ENCODE measurements at places on chromosomes 6 and 20.
A peak's percentile ranks its signal among the peaks of the same experiment; 100 is the strongest.

GRCh38 chr20:6707321-6707831 lies 60.1 kb upstream of the BMP2 start:
- no peak for DNase-seq

DNA sequence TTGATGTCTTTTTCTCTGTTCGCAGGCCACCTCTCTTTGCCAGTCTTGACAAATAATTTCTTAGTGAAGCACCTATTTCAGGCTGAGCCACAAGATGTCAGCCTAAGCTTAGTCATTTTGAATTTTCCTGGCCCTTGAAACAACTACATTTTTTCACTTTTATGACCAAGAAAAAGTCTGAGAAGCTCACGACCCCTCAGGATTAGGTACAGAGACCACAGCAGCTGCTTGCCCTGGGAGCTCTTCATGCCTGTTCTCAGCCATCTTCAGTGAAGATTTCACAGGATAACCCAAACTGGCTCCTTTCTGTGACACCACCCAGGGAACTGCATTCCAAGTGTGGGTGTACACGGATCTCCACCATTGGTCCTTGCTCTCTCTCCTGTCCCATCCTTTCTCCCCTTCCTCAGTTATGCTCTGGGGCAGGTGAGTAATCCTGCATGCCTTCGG lies 38.4 kb upstream of the SPTLC3 start:
- no peak for DNase-seq

DNA sequence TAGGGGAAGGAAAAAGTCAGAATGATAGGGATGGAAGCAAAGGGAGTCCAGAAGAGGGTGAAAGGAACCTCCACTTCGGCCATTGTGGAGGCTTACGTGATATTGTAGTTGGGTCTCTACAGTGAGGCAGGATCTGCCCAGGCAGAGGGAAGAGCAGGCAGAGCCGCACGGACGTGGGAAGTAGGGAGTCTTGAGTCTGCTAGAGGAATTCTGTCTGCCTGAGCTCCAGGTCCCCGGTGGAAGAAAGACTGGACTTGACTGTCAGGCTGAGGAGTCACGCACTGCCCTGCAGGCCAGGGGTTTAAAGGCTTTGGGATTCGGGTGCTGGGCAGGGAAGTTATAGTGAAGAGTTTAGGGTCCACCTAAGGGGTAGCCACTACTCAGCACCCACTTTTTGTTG lies 16.4 kb downstream of the TGM6 start:
- DNase-seq: no peak

GRCh38 chr6:89310929-89311328 lies 4.2 kb downstream of the GABRR2 start:
- no peak for DNase-seq

GRCh38 chr20:42214074-42214473 lies 595.9 kb upstream of the CHD6 start:
- no peak for DNase-seq

DNA sequence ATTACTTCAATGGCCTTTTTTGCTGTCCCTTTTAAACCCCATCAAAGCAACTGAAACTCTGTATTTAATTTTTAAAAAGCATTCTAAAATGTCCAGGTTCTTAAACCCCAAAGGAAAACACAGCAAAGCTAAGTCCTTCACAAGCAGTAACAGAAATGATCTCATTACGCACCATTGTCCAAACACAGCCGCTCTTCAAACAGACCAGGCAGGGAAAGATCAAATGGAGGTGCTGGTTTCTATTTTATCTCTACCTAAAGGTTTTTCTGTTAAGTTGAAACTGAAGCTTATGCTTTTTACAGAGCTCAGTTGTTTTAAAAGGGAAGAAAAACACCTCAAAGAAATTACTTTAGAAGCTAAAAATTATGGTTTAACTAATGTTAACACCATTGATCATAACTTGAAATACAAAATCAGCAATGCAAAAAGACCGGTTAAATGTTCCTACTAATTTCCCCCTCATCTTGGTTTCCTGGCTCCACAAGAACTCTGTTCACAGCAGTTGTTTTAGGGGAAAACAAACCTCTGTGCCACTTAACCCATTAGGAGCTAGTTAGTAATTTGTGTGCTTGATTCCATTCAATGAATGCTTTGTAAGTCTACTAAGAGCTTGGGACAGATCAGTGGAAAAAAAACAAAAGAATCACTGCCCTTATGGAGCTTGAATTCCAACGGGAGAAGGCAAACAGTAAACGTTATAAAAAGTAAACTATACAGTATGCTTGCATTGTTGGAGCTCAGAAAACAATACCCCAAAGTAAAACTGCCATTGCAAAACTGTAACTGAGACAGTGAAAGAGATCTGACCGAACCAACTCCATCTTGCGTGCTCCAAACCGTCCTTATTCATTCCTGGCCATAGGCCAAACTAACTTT lies 87.4 kb downstream of the CD24 start:
- DNase-seq: no peak

- DNase-seq: no peak
These were observed 490.3 kb downstream of the COL12A1 start for GRCh38 chr6:74715355-74716085.

GRCh38 chr6:67265996-67266921 lies 1368.8 kb upstream of the ADGRB3 start:
- DNase-seq: no peak

- DNase-seq: no peak
These were observed 347.1 kb downstream of the CD83 start for GRCh38 chr6:14464716-14465115.

GRCh38 chr6:163348789-163349680 lies 65.5 kb upstream of the QKI start:
- no peak for DNase-seq

DNA sequence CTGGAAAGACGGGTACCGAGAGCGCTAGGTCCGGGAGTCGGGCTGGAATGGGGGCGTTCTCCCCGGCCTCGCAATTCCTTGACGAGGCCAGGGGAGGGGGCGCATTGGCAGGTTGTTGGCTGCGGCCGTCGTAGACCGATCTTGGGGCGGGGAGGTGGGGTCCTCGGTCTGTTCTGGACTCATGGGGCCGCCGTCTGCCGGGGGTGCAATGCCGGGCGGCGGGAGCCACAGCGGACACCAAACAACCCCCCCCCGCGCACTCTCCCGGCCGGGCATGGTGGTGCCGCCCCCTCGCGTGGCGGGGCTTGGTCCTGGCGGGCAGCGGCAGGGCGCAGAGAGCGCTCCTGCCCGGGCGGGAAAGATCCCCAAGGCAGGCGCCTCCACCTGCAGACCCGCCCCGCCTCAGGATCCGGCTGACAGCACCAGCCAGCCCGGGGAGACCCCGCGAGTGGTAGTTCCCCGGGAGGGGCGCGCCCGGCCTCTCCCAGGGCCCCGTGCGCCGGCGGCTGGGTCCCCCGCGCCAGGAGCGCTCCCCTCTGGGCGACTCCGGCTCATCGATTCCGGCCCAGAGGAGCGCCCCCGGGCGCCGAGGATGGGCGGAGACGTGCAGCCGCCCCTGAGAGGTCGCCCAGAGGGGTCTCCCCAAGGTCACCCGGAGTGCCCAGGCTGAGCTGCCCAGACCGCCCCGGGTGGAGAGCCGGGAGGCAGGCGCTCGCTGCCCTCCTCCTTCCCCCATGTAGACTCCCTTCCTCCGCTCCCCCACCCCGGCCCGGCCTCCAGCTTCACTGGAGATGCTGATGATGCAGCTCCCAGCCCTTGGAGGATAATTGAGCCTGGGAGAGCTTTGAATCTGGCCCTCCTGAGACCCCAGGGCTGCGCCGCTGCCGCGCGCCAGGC lies 709 bp downstream of the PPP1R16B start:
- peak; percentile 38 for DNase-seq

DNA sequence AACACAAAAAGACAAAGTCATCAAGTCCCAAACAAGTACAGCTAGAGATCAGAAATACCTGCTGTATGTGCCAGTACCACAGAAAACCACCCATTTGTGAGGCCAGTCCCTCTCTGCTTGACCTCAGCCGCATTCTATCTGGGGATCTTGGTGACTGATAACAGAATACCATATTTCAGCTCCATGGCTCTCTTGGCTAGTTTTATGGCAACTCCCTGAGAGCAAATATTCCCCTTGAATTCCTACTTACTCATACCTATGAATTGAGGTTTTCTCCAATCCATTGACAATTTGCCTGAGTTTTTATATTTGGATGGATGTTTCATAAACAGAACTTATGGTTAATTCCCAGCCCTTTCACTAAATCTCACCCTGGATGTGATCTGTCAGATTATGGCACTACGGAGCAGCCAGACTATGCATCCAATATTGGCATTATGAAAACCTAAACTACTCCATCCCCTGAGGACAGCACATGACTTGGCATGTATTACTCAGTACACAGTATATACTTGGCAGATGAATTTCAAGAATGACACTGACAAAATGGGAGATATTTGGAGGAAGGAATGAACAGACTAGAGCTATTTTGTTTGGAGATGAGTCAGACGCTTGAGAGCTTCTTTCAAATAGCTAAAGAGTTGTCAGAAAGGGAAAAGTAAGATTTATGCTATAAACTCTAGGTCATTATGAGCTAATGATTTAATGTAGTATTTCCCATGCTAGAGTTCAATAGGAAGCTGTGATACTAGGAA lies 95.7 kb downstream of the PRDM1 start:
- DNase-seq: no peak

DNA sequence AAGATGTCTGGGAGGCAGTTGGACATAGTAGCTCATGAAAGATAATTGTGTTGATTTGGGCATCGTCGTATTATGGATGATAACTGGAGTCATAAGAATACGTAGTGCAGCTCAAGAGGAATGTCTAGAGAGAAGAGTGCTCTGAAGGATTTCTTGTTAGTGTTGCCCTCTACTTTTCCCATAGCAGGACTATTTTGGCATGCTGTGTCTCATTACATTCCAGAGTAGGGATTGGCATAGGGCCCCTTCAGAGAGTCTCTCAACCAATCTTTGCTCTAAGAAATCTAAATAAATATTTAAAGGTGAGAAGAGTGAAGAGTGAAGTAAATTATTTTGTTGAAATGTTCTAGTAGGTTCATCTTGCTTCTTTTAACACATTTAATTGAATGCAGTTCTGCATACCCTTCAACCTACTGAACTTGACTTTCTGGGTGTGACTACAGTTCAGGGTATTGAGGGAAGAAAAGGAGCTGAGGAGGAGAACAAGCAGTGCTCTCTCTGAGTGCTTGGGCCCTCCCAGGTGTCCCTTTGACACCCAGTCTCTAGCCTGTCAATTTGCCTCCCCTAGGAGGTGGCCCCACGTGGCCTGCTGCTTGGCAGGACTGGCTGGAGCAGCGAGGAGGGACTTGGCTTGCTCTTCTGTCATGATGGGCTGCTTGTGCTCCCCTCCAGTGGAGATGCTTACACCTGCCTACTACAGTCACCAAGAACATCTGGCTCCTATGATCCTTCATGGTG lies 33.3 kb downstream of the SOBP start:
- DNase-seq: no peak

GRCh38 chr6:39901670-39902069 lies 32.6 kb downstream of the MOCS1 start:
- DNase-seq: no peak

DNA sequence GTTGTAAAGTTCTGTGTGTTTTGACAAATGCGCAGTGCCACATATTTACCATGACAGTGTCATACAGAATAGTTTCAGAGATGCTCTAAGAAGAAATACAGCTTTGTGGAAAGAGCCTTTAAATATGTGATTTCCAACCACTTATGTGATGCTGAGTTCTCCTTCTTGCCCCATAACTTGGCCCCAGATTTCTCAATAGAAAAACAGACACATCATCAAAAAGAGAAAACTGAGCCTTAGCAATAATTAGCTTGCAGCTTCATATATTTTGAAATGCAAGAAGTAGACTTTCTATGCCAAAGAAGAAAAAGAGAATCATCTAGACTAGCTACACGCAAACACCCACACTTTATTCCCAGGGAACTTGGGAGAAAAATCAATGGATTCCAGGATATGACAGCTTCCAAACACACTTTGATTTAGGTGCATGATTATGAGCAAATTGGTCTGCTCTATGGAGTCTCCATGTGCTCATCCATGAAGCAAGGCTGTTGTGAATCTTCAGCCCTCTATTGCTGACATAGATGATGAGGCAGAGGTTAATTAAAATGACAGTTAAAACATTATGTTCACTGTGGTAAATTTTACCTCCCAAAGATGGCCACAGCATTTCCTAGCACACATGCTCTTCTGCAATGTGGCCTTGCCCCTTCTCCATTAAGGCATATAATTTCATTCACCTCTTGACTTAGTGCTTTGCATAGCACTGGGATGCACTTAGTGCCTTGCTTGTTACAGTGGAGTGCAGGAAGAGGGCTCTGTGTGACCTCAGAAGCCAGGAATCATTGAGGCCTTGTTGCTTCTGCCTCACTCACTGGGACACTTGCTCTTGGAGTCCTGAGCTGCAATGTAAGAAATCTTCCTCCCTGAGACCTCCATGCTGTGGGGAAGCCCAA lies 174.6 kb downstream of the SYNDIG1 start:
- DNase-seq: no peak

DNA sequence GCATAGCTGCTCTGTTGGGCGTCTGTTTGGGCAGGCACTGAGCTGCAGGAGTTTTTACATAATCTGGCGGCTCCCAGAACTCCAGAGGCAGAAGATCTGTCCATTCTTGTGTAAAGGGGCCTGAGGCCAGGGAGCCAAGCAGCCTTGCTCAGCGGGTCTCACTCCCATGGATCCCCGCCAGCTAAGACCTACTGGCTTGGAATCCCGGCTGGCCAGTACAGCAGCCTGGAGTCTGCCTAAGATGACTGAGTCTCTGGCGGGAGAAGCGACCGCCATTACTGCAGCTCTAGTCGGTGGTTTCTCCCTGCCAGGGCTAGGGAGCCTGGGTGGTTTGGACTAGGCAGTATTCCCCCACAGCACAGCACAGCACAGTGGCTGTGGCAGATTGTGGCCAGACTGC lies 268.4 kb upstream of the SYNCRIP start:
- no peak for DNase-seq

DNA sequence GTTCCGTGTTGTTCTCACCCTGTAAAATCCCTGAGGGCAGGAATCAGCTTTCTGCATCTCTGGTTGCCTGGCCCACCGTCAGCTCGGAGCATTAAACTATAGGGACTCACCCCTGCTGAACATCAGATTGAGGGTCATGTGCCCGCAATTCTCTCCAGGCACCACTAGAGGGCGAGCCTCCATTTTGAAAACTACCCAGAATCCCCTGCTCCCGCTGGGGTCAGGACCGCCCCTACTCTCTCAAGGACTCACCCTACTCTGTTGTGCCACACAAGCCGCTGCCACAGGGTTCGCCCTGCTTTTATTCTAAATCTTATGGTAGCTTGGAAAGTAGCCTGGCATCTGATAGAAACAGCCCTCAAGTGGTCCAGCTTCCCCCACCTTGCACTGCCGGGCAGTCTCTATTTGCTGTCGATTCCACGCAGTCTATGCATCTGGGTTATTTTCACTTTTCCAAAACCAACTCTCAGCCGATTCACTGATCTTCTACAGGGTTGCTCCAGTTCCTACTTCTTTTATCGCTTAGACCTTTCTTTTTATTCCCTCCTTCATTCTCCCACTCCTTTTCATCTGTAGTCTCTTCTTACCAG lies 244.1 kb upstream of the QKI start:
- DNase-seq: no peak

GRCh38 chr6:28867086-28867409 lies 56.7 kb downstream of the TRIM27 start:
- no peak for DNase-seq

GRCh38 chr6:144582939-144583613 lies 297.9 kb downstream of the UTRN start:
- peak; percentile 11 for DNase-seq
